Cerebellar nuclear complex (tissue), 1 donor: ENCODE measurements at places on chromosomes 3 and 15.

DNA sequence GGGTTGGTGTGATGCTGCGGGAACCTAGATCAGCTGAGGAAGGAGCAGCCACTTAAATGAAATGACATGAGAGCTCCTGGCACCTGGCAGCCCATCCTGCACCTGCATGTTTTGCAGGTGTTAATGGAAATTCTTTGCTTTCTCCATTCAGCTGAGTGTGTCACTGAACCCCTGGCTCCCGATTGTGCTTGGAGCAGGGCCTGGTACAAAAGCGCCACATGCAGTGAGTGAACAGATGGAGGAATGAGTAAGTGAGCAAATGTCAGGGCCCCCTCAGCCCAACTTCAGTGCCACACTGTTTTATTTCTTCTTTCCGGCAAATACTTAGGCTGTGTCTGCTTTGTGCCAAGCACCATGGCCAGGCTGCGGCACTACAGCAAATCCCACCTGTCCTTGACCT is 132.2 kb downstream of the ASB7 start:
- DNase-seq = no peak

DNA sequence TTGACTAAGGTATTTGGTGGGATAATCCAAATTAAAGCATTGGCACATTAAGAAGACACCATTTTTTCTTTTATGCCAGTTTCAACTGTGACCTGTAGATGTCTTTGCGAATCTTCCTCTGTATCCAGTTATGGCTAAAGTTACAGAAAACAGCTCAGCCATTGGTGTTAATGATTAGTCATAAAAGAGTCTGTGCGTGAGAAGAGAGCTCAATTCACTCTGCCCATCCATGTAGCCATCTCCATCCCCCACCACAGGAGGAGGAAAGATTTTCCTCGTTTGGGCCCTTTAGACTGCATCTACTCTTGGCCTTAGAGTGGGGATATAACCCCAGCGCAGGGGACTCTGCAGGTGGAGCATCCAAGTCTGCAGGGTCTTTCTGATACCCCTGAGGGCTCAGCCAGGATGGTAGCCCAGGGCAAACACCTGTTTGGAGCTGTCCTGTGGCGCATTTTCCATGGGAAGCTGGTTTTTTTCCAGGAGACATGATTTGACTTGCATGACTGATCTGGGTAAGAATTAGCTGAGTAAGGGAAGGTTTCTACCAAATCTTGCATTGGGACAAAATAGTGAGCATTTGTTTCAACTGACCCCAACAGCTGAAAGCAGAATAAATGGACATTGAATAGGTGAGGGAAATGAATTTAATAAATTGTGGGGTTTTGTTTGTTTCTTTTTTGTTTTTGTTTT is 29.5 kb downstream of the NANOGP8 start:
- no peak for DNase-seq

GRCh38 chr3:16255726-16256125 is 9.0 kb downstream of the DPH3 start:
- no peak for DNase-seq

- DNase-seq = no peak
These were observed 28.8 kb upstream of the SHC4 start for GRCh38 chr15:48992545-48992944.

DNA sequence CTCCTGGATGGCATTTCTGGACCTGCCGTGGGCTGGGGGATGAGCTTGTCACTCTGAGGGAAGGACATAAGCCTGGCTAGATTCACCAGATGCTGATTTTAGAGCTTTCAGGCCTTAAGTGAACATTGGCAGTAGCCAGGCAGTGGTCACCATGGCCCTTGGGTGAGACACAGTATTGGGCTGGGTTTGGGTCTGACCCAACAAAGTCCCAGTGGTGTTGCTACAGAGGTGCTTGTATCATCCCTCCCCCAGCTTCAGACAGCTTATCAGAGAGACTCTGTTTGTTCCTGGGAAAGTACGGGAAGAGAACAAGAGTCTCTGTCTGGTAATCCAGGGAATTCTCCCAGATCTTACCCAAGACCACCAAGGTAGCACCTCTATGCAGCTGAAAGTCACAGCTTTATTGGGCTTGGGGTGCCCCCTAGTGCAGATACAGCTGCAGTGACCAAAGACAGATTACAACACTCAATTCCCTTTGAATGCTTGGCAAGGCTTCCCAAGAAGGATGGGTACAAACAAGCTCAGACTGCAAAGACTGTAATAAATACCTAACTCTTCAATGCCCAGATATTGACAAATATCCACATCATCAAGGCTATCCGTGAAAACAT is 9.8 kb upstream of the RUVBL1 start:
- no peak for DNase-seq

DNA sequence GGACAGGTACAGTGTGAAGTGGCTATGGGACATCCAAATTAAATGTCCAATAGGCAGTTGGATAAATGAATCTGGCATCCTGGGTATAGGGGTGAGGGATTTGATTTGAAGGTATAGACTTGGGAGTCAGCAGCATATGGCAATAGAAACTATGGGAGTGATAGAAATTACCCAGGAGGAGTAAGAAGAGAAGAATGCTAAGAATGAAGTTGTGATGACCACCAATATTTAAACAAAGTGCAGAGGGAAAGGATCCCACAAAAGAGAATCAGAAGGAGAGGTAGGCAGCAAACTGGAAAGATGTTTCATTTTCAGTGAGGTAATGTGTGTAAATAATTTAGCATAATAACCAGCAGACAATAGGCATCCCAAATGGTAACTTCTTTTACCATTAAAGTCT is 13.8 kb upstream of the MSL2 start:
- no peak for DNase-seq

- no peak for DNase-seq
These were observed 14.9 kb upstream of the ALCAM start for GRCh38 chr3:105351821-105352220.

- no peak for DNase-seq
These were observed 15.9 kb downstream of the HPS3 start for GRCh38 chr3:149145356-149145755.

DNA sequence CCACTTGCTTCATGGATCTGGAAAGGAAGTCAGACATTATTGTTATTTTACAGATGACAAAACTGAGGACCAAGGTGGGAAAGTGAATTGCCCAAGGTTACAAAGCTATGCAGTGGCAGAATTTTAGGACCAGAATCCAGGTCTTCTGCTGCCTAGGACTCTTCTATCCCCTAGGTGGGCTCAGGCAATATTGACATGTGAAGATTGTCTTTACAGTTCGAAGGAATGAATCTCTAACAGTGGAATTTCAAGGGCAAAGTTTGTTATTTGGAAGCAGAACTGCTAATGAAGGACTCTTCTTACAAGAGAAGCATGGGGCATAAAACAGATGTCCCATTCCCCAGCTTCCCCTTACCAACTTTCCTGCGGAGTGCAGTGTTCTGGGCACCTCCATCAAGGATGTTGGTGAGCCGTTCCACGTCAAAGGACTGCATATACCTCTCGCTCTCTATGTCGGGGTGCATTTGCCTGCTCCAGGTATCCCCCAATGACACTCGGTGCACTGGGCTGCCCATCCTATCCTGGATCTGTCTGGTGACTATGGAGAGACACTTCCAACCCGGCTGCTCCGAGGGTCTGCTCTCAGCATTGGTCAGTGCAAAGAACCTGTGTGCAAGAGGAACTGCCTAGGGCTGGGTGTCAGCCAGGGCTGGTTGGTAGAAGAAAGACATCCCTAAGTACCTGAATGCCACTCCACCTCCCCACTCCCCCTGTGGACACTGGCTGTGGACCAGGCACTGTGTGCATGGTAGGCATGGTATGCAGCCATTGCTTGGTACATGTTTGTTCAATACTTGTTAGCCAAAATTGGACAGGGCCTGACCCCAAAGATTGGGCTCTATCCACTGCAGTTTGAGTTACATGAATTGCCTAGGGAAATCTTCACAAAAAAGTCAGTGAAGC is 2.1 kb downstream of the ACOX2 start:
- DNase-seq = no peak

DNA sequence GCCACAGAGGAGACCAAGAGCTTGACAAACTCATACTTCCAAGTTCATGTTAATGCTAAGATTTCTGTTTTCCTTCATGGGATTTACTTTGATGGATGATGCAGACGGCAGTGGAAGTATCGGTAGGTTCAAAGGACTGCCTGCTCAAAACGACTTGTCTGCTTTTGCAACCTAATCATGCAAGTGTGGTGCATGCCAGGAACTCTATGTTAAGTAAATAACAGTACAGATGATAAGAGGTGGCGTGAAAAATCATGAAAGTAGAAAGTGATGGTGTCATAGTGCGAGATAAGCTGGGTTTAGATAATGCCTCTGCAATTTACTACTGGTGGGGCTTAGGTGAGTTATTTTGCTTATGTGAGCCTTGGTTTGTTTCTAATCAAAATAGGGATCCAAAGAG is 14.7 kb upstream of the LMCD1 start:
- DNase-seq = no peak

- DNase-seq = no peak
These were observed 594.4 kb downstream of the FOXP1 start for GRCh38 chr3:70989174-70989573.

GRCh38 chr15:83846847-83847246 is 192.9 kb downstream of the ADAMTSL3 start:
- no peak for DNase-seq

DNA sequence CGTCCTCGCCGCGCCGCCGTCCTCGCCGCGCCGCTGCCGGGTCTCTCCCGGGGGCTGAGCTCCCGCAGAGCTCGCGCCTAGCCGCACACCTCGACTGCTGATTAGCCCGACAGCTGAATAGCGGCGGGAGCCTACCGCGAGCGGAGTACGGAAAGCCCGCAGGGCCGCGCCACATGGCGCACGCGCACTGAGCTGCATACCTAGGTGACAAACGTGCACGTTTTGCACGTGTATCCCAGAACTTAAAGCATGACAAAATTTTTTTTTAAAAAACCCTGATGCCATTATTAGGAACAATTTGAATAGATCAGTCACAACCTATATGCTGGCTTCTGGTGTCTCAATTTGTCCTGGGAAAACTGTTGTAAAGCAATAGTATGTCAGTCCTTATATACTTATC is at the start of gene GOLGA8A:
Gene GOLGA8A, minus strand, starts transcription at position 122 of the 400 bp plus-strand sequence. CDS start 48,117 bp downstream, outside the sequence.
- DNase-seq = no peak

DNA sequence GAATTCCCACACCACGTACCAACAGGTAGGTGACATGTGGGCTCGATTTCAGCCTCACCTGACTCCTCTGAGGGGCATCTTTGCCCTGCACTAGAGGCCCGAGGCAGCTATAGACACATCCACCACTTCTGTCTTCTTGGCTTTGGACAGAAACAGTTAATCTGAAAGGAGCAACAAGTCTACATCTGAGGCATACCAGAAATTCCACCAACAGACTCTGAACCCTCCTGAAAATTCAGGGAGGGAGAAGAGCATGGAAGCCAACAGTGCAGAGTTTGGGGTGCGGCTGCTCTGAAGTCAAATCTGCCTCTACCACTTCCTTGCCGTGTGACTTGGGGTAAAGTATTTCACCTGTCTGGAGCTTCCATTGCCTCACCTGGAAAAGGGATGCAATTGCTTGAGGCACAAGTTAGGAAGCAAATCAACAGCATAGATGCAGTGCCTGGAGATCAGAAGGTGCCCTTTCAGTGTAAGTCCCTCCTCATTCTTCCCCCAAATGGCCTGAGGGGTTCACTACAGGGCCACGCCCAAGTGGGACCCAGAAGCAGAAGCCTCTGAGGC is 119.8 kb downstream of the SHQ1 start:
- no peak for DNase-seq

- no peak for DNase-seq
These were observed 31.9 kb downstream of the SEC61A1 start for GRCh38 chr3:128083980-128084674.

DNA sequence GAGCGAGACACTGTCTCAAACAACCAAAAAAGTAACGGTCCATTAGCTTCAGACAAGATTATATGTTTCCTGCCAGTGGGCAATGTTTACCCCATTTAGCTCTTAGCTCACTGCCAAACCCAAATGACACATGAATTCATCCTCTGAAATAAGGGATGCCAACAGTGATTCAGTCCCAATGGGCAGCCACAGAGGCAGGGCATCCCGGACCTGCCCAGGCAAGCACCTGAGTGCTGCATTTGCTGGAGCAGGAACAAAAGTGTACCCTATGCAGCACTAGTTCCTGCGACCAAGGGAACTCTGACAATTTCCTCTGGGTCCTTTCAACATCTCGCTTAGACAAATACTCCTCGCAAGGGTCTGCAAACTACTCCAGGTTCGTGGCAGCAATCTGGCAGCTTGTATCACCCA is 8.0 kb downstream of the IP6K2 start:
- no peak for DNase-seq

DNA sequence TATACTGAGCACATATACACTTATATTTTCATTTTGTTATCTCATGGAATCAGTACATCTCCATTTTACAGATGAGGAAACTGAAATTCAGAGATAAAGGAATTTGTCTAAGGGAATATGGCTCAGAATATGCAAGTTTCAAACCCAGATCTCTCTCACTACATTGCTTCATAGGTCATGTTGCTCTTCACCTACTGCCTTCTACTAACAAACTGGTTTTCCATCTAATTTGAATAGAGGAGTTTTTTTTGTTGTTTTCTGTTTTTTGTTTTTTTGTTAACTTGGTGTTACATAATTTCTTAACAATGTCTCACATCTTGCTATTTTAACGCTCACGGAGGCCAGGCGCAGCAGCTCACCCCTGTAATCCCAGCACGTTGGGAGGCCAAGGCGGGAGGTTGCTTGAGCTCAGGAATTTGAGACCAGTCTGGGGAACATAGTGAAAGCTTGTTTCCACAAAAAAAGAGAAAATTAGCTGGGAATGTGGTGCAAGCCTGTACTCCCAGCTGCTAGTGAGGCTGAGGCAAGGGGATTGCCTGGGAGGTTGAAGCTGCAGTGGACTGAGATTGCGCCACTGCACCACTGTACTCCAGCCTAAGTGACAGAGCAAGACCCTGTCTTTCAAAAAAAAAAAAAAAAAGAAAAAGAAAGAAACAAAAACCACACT is 37.0 kb downstream of the FMN1 start:
- DNase-seq = no peak

- no peak for DNase-seq
These were observed 193.5 kb downstream of the TNIK start for GRCh38 chr3:171266740-171267073.

DNA sequence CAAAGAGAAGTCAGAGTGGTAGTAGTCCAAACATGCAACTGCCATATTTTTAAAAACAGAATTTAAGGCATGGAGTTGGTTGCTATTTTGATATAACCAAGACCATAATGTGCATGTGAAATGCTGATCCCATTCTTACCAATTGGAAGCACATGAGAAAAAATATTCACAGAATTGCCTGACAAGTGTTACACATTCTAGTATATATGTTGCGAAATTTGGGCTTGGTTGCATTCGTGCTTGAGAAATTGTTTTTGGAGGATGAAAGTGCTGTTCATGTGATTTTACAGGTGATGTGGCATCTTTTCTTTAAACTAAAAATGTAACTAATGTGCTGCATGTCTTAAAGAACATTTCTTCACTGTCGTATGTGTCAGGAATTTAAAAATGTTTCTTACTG is 199.7 kb downstream of the CHL1 start:
- no peak for DNase-seq
